ENCODE measurements at places on chromosomes 3 and 15.

- DNase-seq: no peak
Observed at GRCh38 chr3:87370007-87370406, 93.6 kb upstream of the POU1F1 start.

GRCh38 chr3:33050071-33050653 lies 46.8 kb downstream of the GLB1 start:
- DNase-seq: no peak

- no peak for DNase-seq
Observed at GRCh38 chr3:171687064-171687463, 123.2 kb downstream of the PLD1 start.

- no peak for DNase-seq
Observed at GRCh38 chr3:55330355-55330754, 156.8 kb downstream of the WNT5A start.

GRCh38 chr15:38991126-38991525 lies 426.5 kb upstream of the RASGRP1 start:
- no peak for DNase-seq

DNA sequence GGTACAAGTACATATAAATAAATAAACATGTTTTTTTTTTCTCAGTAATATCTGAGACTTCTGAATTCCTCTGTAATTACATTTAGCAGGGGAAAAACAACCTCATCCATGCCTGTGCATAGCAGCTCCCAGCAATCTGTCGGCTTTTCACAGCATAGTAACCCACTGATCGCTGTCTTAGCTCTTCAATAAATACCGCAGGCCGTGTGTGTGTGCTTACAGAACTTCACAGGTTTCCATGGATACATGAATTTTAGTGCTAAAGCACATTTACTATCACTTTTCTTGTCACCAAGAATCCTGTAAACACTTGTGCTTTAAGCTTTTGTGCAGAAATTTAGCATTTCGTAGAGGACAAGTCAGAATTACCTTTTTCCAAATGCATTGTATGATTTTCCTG lies 4.0 kb upstream of the PLAAT1 start:
- no peak for DNase-seq

DNA sequence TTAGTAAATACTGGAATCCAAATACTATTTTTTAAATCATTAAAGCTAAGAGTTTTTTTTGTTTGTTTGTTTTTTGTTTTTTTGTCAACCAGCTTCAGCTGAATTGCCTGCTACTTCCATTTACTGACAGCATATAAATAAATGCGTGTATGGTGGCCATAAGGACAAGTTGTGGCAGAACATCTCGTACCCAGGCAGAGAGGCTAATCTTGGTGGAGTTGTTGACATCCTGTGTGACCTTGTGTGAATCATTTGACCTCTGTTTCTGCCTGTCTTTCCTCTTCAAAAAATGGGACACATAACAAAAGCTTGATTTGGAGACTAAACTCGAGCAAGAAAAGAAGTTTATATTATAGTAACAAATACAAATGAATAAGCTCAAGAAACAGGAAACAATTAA lies 734.2 kb downstream of the MCTP2 start:
- DNase-seq: no peak

DNA sequence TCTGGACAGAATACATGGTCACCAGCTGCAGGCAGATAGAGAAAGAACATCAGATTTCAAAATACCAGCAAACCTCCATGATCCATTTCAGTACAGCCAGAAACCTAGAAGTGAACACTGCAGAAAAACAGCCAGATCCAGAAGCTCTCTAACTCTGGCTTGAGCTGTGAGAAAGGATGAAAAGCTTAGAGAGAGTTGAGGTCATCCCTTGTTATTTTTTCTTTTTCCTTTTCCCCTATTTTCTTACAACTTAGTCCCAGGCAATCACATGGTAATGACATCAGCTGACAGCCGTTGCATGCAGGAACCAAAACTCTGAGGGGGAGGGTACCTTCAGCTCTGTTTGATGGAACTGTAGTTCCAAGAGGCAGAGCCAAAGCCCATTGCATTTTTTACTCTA lies 113.2 kb downstream of the TCF12 start:
- no peak for DNase-seq

- peak; percentile 2 for DNase-seq
Observed at GRCh38 chr15:31457631-31458526, 131.2 kb downstream of the KLF13 start.

DNA sequence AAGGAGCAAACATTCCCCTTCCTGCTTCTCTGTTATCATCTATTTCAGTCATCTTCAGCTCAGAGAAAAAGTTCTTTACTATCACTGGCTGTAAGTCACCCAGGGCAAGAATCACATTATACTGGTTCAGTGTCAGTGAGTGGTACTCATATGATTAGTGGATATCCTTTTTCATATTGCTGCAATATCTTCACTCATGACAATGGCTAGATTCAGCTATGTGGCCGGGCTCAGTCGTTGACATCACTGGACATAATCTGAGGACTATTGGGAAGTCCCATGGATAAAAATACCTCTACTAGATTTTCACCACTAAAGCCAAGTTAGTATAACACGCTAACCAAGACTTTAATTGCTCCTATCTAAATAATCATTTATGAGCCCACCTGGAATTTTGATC lies 91.3 kb upstream of the UBE2E2 start:
- no peak for DNase-seq

GRCh38 chr3:40877631-40878463 lies 321.5 kb upstream of the CTNNB1 start:
- DNase-seq: no peak

GRCh38 chr3:32951410-32951811 lies at the start of gene CCR4:
Gene CCR4, plus strand, starts transcription at chr3:32951644. Its CDS starts 1,779 bp downstream, at chr3:32953423.
- DNase-seq: peak; percentile 82

DNA sequence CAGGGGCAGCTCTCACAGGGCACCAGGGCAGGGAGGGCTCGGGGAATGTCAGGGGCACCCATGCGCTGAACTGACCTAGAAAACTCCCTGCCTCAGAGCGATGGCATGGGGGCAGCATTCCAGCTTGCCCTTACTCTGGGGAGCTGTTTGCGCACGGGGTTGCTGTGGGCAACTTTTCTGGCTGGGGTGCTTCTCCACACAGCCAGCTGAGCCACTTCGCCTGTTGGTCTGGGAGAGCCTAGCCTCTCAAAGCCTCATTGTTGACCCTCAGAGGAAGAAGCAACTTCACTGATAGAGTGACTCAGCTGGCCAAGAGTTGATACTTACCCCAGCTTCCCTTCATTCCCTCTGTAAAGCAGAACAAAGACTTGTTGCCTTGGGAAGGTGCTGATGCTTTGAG lies 42.6 kb upstream of the MRPS22 start:
- DNase-seq: no peak

DNA sequence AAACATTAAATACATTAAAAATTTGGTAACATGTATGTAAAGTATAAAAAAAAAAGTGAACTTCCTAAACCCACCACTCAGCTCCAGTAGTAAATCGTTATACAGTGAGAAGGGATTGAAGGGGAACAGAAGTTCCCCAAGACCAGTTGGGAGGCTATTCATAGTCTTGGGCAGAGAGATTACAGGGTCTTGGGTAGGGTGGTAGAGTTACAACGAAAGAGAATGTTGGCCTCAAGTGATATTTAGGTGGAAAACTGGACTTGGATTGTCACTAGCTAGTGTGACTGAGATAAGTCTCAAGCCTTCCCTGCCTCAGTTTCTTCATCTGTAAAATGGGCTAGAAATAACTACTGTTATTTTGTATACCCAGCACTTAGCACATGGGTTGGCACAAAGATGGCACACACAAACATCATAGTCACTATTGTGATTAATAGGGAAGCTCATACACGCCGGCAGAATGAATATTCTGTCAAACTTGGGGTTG lies 431 bp upstream of the YEATS2 start:
- no peak for DNase-seq

DNA sequence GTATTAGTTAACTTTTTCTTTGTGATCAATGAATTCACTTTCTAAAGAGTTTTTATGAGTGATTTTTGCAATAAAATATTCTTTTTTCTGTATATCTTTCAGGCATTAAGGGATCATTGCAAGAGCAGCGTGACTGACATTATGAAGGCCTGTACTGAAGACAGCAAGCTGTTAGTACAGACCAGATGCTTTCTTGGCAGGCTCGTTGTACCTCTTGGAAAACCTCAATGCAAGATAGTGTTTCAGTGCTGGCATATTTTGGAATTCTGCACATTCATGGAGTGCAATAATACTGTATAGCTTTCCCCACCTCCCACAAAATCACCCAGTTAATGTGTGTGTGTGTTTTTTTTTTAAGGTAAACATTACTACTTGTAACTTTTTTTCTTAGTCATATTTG lies 24.4 kb downstream of the SELENOT start:
- no peak for DNase-seq

- peak; percentile 63 for DNase-seq
Observed at GRCh38 chr15:45199136-45199810, 11.5 kb upstream of the SHF start.

- DNase-seq: no peak
Observed at GRCh38 chr15:73319460-73320245, 49.1 kb downstream of the HCN4 start.

- DNase-seq: no peak
Observed at GRCh38 chr3:190131329-190131728, 10.6 kb upstream of the P3H2 start.

- DNase-seq: peak; percentile 10
Observed at GRCh38 chr3:177591379-177591778, 394.1 kb upstream of the TBL1XR1 start.

DNA sequence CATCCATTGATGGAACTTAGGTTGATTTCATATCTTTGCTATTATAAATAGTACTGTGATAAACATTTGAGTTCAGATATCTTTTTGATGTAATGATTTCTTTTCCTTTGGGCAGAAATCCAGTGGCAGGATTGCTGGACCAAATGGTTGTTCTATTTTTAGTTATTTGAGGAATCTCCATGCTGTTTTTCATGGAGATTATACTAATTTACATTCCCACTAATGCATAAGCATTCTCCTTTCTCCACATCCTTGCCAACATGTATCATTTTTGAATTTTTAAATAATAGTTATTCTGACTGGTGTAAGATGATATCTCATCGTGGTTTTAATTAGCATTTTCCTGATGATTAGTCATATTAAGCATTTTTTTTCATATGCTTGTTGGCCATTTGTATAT lies 144.0 kb upstream of the SUCLG2 start:
- DNase-seq: no peak

GRCh38 chr3:124669470-124669869 lies 60.8 kb upstream of the UMPS start:
- no peak for DNase-seq
